CD4-positive, alpha-beta T cell (primary cell): ENCODE measurements at places on chromosomes 7 and 10. TPM values are rescaled to one million over a fixed set of nuclear protein-coding genes. Genes with fewer than 3 reads are reported as not detected.

DNA sequence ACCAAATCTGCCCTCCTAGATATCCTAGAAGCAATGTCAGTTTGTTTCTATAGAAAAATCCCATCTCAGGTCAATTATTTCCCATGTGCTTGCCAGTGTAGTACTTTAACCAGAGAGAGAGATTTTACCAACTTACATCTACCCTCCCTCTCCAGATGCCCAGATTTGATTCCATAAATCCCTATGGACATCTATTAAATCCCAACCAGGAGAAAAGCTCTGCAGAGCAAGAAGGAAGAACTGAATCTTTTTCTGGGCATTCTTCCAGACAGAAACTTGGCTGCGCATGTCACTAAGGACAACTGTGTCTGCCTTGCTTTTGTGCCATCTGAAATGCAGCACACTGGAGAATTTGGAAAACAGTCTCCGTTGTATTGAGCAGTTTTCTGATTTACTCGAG is 597.6 kb downstream of the SORCS1 start:
- no peak overlapping the region for H3K4me3 ChIP-seq
- no peaks in the 10 kb centered on the region for H3K4me1 ChIP-seq
- H3K27me3 ChIP-seq, result no peaks in the 10 kb centered on the region
- no peak overlapping the region for H3K27ac ChIP-seq

Gene FKBP6
- total RNA-seq, result not detected

Gene CCAR1
- 68.9 TPM for total RNA-seq

- no peak for DNase-seq
- H3K27me3 ChIP-seq, result no peaks in the 10 kb centered on the region
- H3K4me3 ChIP-seq, result no peak overlapping the region
Observed at GRCh38 chr10:27568196-27569175, 64.4 kb downstream of the RAB18 start.

- H3K36me3 ChIP-seq, result peaks cover 18% of the 10 kb centered on the region
- no peak for DNase-seq
- H3K27me3 ChIP-seq, result no peaks in the 10 kb centered on the region
- peaks cover 26% of the 10 kb centered on the region for H3K4me1 ChIP-seq
- H3K27ac ChIP-seq, result no peak overlapping the region
Observed at GRCh38 chr10:97325754-97326153, 6.7 kb downstream of the FRAT1 start.

Gene NAT16
- not detected for total RNA-seq

Gene MSMB
- total RNA-seq, result not detected

Gene LRRD1
- not detected for total RNA-seq

- H3K27me3 ChIP-seq, result peaks cover 3% of the 10 kb centered on the region
- no peak overlapping the region for H3K4me3 ChIP-seq
- H3K4me1 ChIP-seq, result no peaks in the 10 kb centered on the region
- H3K27ac ChIP-seq, result no peak overlapping the region
Observed at GRCh38 chr7:28211006-28211405, 30.4 kb upstream of the JAZF1 start.

DNA sequence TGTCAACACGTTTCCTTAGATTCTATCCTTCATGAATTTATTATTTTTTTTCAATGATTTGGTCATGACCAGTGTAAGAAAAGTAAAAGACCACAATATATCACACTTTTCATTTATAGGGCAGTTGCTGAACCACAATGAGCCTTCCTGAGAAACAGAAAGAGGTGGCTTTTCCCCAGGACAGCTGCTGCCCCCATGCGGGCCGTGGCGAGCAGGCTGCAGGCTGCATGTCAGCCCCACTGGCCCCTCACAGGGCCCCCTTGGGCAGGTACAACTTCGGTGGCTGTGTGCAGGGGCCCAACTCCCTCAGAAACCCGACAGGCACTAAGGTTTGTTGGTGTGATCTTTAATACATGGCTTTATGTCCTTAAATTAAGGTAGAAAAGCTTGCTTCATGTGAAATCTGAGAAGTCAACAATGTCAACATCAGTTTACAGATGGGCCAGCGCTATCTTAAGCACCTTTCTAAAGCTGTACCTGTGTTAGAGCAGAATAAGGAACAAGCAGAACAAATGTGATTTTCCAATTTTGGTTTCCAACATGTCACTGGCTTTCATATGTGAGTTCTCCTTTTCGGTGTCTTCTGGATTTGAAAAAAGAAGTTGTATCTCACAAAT is 10.6 kb downstream of the BEND7 start:
- no peaks in the 10 kb centered on the region for H3K36me3 ChIP-seq
- H3K4me3 ChIP-seq, result no peak overlapping the region
- DNase-seq, result no peak
- H3K27me3 ChIP-seq, result peaks cover 11% of the 10 kb centered on the region
- no peak overlapping the region for H3K27ac ChIP-seq
- H3K4me1 ChIP-seq, result no peaks in the 10 kb centered on the region

Gene FRMPD2
- total RNA-seq, result not detected

Gene FGFR2
- 0.14 TPM for total RNA-seq

Gene PAX4
- not detected for total RNA-seq

Gene MMD2
- not detected for total RNA-seq

- no peaks in the 10 kb centered on the region for H3K4me1 ChIP-seq
- H3K27ac ChIP-seq, result no peak overlapping the region
- H3K4me3 ChIP-seq, result no peak overlapping the region
- DNase-seq, result no peak
- H3K36me3 ChIP-seq, result no peaks in the 10 kb centered on the region
Observed at GRCh38 chr7:148486937-148487336, 103.6 kb upstream of the C7orf33 start.

DNA sequence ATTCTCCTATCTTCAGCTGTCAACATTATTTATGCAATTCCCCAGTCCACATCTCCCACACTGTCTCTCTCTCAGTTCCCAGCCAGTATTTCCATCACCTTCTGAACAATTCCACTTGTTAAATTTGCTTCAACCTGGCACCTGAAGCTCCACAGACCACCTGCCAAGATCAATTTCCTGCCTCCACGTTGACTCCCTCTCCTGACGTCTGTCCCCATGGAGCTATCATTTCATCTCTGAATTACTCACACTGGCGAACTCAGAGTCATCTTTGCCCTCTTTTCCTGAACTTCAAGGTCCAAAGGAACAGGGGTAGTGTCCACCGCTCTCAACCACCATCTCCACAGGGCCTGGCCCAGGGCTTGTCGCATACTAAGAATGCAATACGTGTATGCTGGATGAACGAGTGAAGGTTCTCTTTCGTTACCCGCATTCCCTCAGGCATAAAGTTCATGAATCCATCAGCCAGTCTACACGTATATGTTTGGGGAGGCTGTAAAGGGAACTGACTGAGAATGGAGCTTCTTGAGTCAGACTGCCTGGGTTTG is 183.3 kb downstream of the JCAD start:
- H3K4me1 ChIP-seq, result no peaks in the 10 kb centered on the region
- no peak for DNase-seq
- H3K27ac ChIP-seq, result no peak overlapping the region
- peaks cover 8% of the 10 kb centered on the region for H3K27me3 ChIP-seq
- H3K4me3 ChIP-seq, result no peak overlapping the region

DNA sequence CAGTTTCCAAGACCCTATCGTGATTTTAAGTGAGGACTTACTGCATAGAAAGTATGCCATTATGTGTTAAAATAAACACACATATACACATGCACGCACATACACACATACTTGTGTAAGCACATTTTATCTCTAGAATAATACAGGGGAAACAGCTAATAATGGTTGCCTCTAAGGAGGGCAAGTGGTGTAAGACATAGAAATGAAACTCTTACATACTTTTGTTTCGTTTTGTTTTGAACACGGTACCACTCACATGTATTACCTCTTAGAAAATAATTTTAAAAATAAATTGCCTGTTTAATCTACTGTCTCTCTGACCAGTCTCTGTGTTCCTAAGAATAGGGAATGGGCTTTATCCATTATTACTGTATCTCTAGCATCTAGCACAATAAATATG is 49.2 kb downstream of the HERPUD2 start:
- no peak overlapping the region for H3K4me3 ChIP-seq
- H3K4me1 ChIP-seq, result peaks cover 21% of the 10 kb centered on the region
- H3K36me3 ChIP-seq, result peaks cover 12% of the 10 kb centered on the region
- DNase-seq, result no peak

DNA sequence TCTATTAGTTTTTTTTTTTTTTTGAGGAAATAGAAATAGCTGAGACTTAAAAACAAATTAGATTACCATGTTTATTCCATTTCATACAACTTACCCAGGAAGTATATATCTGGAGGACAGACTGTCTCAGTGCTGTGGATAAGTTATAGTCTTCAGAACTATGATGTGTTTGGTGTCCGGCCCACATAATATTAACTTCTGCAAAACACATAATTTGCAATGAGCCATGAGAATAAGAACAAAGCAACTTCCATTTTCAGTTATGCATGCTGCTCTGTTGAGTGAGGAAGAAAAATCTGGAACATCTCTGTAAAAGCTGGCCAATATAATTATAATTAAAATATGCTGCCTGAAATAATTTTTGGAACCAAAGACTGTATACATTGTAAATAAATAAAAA is 130.9 kb downstream of the AGMO start:
- DNase-seq, result no peak
- no peaks in the 10 kb centered on the region for H3K27me3 ChIP-seq
- H3K4me3 ChIP-seq, result no peak overlapping the region
- H3K4me1 ChIP-seq, result no peaks in the 10 kb centered on the region

GRCh38 chr7:127988751-127989150 is 42.5 kb downstream of the LRRC4 start:
- no peaks in the 10 kb centered on the region for H3K27me3 ChIP-seq
- H3K36me3 ChIP-seq, result peaks cover 37% of the 10 kb centered on the region
- no peak overlapping the region for H3K4me3 ChIP-seq
- H3K4me1 ChIP-seq, result no peaks in the 10 kb centered on the region
- H3K27ac ChIP-seq, result no peak overlapping the region

DNA sequence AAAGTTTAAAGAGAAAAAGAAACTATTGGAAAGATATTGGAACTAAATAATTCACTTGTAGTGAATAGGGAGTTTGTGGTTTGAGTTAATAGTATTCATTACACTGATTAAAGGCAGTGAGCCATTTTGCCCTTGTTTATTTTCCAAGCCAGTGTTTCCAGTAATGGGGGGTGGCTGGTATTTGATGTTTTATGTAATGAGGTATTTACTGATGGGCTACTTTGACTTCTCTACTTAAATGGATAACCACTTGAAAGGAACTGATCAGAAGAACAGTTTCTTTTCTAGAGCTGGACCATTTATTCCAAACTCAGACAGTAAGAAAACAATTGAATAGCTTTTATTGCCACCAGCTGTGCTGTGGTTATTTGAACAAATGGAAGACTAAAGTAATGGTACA is 227.0 kb upstream of the HDAC9 start:
- H3K4me3 ChIP-seq, result no peak overlapping the region
- no peaks in the 10 kb centered on the region for H3K4me1 ChIP-seq
- H3K27ac ChIP-seq, result no peak overlapping the region
- H3K36me3 ChIP-seq, result no peaks in the 10 kb centered on the region
- no peak for DNase-seq
- H3K27me3 ChIP-seq, result no peaks in the 10 kb centered on the region

Gene CLDN4
- total RNA-seq, result 0.05 TPM

Gene LRRC4
- 1.1 TPM for total RNA-seq

DNA sequence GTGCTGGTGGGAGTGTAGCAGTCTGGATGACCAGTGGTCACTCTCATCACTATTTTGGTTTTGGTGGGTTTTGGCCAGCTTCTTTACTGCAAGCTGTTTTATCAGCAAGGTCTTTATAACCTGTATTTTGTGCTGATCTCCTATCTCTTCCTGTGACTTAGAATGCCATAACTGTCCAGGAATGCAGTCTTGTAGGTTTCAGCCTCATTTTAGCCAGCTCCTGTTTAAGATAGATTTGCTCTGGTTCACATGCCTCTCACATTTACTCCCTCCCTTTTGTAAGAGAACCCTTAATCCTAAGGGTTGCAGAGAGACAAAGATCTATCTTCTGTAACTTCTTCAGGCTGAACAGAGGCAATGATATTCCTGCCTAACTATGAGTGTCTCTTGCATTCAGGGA is 51.2 kb upstream of the INHBA start:
- no peak overlapping the region for H3K4me3 ChIP-seq
- no peak overlapping the region for H3K27ac ChIP-seq
- no peaks in the 10 kb centered on the region for H3K27me3 ChIP-seq
- H3K4me1 ChIP-seq, result no peaks in the 10 kb centered on the region

DNA sequence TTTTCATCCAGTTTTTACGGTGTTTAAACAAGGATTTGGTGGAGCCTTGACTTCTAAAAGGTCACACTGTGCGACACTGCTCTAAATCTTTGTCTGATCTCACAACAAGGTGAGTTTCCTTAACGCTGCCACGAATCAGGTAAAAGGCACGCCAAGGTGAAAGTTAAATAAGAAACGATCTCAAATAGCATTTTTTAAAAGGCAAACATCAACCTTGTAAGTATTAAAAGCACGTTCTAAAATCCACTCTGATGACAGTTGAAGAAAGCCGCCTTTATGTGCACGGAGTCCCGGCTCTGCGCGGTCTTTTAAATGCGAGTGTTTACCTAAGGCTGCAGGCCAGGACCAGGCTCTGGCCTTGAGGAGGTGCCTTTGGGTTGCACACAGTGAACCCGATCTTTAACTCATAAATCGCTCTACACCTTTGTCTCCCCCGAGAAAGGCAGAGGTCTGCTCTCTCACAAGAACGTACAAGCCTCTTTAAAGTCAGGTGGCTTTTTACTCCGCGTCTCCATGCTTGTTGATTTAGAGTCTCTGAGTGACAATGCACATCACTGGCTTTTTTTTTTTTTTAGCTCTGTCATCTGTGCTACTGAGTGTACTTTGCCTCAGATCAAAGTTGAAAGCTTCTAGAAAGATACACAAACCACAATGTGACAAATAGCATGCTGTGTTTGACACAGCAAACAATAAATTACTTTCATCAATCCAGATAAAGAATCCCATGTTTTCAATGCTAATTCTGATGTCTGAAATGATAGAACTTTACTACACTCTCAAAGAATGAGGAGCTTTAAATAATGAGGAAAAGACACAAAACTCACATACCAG is 25.9 kb upstream of the RNF32 start:
- DNase-seq, result no peak
- H3K4me1 ChIP-seq, result peaks cover 29% of the 10 kb centered on the region
- H3K36me3 ChIP-seq, result no peaks in the 10 kb centered on the region
- peaks cover 29% of the 10 kb centered on the region for H3K27me3 ChIP-seq
- no peak overlapping the region for H3K4me3 ChIP-seq
- no peak overlapping the region for H3K27ac ChIP-seq
